ENCODE measurements at places on chromosomes 12 and 14.
A peak's percentile ranks its signal among the peaks of the same experiment; 100 is the strongest.

GRCh38 chr14:74973003-74973653, 17.7 kb upstream of the PGF start:
- DNase-seq, result no peak

DNA sequence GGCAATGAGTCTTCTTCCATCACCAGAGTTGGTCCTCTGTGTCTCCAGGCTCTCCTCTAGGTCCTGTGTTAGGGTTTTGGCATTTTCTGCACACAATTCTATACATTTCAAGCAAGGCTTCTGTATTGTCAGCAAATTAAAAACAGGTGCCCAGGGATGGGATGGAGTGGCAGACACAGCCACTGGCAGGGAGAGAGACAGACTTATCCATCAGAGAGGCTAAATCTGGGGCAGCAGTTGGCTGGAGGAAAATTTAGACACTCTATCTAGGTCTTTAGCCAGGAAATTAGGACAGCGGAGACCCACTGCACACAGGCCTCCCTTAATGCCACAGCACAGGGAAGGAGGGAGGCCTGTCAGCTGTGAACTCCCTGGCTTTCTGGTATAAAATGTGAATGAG, 20.2 kb downstream of the PLEKHD1 start:
- no peak for DNase-seq

- DNase-seq, result no peak
These were observed 1053.8 kb downstream of the BCL11B start for GRCh38 chr14:98218218-98218617.

DNA sequence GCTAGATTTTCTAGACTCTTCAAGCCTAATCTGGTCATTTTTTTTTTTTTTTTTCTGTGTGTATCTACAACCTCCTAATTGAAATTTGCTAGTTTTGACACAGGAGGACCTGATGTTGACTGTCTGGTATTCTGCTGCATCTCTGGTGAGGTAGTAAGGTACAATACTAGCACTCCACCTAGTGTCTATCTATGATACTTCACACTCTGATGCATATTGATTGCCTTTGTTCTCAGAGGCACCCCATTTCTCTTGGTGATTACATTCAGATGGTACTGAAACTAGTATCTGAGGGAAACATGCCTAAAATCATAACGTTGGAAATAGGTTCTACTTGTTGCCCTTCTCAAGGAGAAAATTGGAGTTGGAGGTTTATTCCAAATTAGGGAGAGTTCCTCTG, 930.5 kb upstream of the NOVA1 start:
- no peak for DNase-seq

- DNase-seq, result peak; percentile 1
These were observed 77.5 kb downstream of the LRRC9 start for GRCh38 chr14:59997449-59997848.

DNA sequence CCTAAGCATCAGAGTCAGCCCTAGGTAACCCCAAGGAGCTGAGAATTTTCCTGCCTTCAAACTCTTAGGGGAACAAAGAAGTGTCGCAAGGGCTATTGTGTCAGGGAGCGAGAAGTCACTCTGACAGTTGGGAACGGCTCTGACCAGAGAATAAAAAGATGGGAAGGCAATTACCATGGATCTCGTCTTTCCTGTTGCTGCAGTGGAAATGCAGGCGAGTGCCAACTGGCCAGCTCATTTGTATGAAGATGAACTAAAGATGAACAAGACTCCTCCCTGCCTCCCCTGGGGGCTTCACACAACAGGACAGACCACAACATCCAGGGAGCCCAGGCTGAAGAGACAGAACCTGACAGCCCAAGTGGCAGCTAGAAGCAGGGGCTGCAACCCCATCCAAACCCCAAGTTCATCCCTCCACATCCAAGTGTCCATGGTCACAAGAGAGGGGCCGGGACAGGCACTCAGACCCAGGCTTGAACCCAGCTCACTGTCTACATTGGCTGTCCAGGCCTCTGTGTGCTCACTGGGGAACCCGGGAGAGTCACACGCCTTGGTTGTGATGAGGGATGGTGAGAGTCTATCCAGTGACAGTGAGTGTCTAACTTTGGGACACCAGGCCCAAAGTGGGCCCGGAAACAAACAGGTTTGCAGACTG, 322.4 kb downstream of the BCL11B start:
- no peak for DNase-seq

DNA sequence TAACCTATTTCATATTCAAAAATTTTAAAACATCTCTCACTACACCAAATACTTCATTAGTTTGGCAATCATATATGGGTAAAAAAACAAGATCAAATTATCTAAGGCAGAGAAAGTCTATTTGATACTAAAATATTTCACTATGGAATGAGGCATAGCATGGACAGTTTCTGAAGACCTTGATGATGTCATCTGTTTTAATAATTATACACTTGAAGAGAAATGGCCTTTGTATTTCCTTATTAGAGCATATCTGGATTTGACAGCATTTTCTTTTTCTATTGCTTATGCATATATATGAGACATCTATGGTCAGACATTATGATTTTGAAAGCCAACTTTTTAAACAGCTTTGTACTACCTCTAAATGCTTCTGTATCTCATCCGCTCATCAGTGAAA, 88.6 kb downstream of the DDHD1 start:
- DNase-seq, result no peak

DNA sequence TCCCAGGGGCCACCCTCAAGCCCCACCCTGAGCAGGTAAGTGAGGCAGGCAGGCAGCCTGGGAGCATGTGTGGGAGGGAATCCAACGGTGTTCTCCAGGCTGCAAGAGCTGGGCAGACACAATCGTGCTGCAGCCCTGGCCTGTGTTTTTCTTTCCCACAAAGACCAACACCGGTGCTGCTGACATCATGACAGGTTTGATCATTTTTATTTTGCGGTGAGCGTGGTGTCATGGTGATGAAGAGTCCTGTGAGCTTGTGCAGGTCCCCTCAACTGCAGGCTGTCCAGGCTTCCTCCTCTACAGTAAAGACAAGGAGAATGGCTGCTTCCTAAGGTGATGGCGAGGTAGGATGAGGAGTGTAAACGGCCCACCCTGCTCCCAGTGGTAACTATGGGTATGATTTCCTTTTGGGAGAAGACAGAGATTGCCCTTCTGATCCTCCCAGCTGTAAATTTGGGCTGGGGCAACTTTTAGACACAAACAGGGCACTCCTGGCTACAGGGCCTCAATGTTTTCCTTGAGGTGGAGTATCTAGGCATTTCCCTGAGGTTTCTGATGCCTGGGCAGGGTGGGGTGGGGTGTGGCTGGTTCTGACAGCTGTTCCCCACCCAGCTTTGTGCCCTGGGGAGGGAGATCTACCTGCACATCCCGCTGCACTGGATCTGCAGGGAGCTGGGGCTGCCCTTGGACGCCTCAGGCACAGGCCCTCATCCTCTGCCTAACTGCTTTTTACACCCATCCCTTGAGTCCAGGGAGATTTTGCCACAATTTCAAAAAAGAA, 109.1 kb downstream of the VCPKMT start:
- no peak for DNase-seq

- peak; percentile 20 for DNase-seq
These were observed 62.9 kb downstream of the EPS8 start for GRCh38 chr12:15726027-15726877.

DNA sequence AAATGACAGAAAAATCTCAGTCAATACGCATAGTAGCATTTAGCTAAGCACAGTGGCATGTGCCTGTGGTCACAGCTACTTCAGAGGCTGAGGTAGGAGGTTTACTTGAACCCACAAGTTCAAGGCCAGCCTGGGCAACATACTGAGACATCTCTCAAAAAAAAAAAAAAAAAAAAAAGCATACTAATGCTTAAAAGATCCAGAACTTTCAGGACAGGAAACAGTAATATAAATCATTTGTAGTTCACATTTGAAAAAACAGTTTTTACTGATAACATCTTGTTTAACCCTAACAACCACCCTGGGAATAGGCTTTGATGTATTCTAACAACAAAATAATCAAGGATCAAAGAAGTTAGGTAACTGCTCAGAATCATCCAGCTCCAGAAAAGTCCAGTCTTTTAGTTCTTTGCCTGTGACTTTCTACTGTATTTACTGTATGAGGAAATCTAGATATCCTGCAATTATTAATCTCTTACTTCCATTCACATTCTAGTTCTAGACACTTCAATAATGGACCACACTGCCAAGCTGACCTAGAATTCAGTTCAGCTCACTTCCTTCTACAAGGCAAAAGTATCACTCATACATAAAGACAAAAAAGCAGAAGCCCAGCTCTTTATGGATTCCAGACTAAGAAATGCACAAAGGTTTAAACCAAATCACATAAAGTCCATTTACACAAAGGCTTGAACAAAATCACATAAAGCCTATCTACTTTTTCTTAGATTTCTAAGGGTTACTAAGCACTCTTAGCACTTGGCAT, 28.5 kb downstream of the PAWR start:
- no peak for DNase-seq

DNA sequence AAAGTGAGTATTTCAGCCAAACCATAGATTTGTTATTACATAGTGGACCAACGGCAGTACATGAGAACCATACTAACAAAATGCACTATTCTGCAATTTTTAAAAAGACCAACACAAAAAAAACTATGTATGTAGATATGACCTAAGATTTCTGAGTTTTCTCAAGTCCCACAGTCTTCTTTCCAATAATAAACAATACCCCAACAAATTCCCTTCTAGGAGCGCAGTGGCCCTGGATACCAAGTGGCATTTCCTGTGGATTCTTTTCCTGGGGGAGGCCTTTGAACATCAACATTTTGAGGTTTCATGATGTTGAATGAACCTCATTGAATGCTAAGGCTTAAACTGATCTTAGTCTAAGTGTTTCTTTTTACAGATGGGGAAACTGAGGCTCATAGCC, 210.5 kb downstream of the BCAT1 start:
- DNase-seq, result no peak

- DNase-seq, result no peak
These were observed 14.1 kb downstream of the CORO1C start for GRCh38 chr12:108717243-108717642.

DNA sequence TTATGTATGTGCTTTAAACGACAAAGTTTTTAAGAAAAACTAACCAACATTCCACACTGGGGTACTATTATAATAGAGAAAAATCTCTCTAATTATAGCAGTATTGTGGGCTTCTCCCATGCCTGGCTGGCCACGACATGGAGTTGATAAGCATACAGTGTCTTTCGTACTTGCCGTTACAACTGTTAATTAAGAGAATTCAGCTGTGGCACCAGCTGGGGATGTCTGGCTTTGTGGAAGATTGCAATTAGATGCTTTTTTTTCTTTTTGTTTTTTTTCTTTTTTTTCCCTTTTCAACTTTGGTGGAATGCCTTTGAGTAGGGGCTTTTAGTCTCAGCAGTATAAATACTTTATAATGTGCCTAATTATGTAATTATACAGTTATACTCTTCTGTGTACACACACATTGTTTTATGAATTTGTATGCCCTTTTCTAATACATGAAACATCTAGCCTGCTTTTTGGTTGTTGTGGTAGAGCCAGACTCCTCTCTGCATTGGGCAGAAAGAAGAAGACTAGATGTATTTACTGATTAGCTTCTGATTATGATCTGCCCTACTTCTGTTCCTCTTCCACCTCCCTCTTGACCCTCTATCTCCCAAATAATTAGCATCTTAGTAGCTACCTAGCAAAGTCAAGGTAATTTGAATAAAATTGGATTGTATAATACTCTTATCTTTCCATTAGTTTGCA, 76.4 kb downstream of the SUSD6 start:
- DNase-seq, result peak; percentile 75

- peak; percentile 100 for DNase-seq
These were observed at the start of gene ATXN3 for GRCh38 chr14:92106143-92106926. TSS of gene ATXN3 (minus strand) at chr14:92106582. CDS start at chr14:92106552, 30 bp downstream.

DNA sequence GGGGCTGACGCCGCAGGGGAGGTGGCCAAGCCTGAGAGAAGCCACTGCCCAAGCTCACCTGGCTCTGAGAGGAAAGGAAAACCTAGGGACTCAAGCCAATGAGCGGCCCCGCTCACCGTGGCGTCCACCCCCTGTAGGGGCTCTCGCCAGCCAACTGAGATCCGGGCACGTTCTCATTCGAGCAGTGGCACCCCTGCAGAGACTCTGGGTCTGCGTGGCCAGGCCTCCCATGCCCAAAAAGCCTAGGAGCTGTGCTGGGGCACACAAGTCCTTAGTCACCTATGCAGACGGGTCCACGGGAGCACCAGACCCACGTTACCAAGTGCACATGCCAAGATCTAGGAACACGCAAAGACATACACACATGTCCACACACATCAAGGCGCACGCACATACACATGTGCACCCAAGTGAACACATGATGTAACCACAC, 106.2 kb downstream of the NCOR2 start:
- no peak for DNase-seq

GRCh38 chr12:62123721-62124203, 136.4 kb upstream of the USP15 start:
- peak; percentile 65 for DNase-seq

DNA sequence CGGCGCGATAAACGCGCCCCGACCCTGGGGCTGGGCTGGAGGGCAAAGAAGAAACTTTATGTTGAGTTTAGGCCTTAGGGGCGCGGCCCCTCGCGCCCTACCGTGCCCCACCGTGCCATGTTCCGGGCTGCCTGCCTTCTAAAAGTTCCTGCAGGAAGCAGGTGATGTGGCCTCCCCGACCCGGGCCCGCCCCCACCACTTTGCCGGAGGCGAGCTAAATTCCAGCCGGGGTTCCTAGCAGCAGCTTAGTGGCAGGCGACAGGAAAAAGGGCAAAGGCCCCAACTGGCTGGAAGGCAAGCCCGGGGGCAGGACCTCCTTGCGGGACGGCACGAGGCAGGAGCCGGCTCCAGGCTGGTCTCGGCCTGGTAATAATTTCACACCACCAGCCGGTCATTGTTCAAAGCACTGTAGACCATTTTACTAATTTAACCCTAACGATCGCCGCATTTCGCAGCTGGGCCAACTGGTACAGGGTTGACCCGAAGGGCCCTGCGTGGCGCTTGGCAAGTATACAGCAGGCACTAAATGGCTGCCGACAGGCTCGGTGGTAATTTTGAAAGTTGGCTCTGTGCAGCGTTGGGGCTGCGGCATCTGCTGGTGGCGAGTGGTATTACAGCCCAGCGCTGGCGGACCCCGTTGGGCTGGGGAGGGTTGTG, 895 bp upstream of the CCDC88C start:
- DNase-seq, result peak; percentile 55

GRCh38 chr12:52247622-52248540, 14.8 kb downstream of the KRT7 start:
- DNase-seq, result no peak

DNA sequence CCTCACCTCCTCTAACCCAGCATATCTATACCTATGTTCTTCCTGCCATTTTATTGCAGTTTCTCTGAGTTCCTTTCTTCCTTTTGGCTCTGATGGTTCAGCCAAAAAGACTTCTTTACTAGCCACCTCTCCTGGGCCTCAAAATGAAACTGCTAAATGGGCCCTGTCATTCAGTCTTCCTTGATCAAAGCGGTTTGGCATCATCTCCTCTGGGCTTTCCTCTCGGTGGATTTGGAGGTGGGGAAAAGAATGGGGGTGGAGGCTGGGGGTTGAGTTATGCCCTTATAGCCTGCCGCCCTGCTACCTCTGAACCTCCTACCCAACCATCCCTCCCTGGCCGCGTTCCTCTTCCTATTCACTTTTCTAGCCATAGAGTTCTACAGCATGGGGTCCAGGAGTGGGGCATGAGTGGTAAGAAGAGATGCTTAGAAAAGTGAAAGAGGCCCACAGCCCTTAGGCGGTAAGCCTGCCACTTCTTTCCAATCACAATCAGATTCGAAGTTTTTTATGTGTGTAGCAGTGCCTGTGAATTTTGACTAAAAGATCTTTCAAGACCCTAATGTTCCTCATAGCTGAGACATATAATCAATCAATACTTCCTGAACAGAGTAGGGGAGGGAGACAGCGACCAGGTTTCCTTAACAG, 2.5 kb downstream of the AJUBA start:
- no peak for DNase-seq

GRCh38 chr12:104516821-104517220, 60.1 kb downstream of the CHST11 start:
- no peak for DNase-seq

Measured in brain (organoid and tissue), 16 donors.